ENCODE measurements at places on chromosomes 1 and 21.

- DNase-seq = no peak
Observed at GRCh38 chr1:52658795-52659194, 25.8 kb downstream of the SHISAL2A start.

GRCh38 chr1:227726924-227727599 lies 8.0 kb downstream of the JMJD4 start:
- no peak for DNase-seq

DNA sequence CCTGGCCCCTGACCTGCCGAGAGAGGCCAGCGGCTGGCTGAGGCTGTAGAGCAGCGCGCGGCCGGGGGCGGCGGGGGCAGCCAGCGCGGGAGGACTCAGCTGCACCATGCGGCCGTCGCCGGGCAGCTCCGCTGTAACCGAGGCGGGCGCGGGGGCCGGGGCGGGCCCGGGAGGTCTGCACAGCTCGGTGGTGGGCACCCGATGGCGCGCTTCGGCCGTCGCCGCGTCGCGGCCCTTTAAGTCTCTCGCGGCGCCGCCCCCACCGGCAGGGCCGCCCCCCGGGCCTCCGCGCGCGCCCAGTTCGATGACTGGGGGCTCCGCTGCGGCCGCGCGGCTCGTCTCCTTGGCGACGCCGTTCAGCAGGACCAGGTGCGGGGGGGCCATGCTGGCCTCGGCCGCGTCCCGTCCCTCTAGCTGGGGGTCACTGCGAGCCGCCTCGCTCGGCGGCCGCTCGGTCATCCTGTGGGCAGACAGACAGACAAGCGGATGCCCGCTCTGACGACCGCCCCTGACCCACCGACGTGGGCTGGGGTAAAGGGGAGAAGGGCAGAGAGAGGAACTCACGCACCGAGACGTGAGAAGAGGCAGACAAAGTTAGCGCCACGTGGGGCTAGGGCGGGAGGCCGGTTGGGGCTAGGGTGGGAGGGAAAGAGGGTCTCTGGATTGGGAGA lies 6.5 kb downstream of the TAL1 start:
- DNase-seq = no peak

DNA sequence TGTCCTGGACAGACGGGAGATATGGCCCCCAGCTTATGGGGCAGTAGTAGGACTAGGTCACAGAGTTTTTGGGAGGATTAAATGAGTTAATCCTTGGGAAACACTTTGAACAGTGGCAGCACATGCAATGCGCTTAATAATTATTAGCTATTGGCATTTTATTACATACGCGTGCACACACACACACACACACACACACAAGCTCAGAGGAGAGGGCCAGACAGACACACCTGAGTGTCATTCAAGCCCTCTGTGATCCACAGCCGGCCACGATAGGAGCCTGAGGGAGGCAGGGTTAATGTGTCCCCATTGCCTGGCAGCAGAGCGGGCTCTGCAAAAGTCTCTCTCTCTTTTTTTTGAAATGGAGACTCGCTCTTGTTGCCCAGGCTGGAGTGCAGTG lies 37.9 kb downstream of the EPHA2 start:
- DNase-seq = no peak

GRCh38 chr1:168832661-168833060 lies 103.7 kb upstream of the DPT start:
- no peak for DNase-seq

DNA sequence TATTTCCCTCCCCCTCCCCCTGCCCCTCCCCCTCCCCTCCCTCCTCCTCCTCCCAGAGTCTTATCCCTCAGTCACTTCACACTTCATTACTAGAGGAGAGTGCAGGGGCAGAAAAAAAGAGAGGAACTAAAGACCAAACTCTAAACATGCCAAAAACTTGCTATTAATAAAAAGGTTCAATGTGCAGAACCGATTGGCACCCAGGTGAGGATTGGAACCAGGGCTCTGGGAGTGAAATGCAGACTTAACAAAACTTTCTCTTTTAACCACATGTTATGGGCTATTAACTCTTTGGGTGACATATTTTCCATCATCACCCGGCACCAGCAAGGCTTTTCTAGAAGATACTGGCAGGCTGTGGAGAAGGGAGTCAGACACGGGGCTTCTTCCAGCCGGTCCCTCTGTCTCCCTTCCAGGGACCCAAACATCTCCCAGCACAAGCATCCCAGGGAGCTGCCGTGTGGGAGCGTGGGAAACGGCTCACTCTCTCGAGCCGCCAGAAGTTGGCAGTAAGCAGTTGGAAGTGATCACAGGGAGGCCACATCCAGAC lies 13.6 kb downstream of the NID1 start:
- no peak for DNase-seq

DNA sequence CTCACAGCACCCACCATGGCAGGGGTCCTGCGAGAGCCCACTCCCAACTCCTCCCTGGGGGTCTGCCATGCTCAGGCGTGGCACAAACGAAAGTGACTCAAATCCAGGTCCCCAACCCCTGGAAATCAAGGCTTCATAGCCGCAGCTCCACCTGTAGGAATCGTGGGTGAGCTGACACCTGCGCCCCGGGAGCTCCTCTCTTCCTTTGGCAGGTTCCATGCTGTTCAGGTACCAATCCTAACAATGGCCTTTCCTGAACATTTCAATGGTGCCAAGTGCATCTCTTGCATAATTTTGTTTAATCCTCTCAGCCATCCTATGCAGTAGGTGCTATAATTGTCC lies 28.9 kb upstream of the NPPB start:
- no peak for DNase-seq

- DNase-seq = no peak
Observed at GRCh38 chr1:26049531-26050247, 3.8 kb upstream of the SLC30A2 start.

DNA sequence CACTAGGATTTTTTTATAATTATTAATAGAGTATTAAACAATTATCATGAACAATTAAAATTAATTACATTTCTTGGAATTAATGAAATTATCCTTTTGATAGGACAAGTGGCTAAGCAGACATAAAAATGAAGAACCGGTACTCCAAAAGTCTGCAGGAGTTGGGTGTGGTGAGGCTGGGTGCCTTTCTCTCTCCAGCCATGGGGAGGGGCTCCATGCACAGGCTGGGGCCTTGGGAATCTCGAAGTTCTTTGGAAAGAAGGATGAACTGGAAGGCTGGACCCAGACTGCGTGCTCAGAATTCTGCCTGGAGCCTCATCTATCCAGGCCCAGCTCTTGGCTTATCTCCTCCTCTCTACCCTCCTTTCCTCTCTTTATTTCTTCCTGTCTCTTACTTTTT lies 94.1 kb downstream of the ACTL8 start:
- no peak for DNase-seq

- DNase-seq = no peak
Observed at GRCh38 chr1:237664348-237664747, 226.4 kb downstream of the ZP4 start.

- DNase-seq = no peak
Observed at GRCh38 chr1:43038232-43038935, 79.7 kb upstream of the SLC2A1 start.

- no peak for DNase-seq
Observed at GRCh38 chr1:228092342-228093049, 10.0 kb downstream of the ARF1 start.

All from stimulated activated CD4-positive, alpha-beta T cell treated with anti-CD3 and anti-CD28 coated beads, Interleukin-2, amount 100 ng/mL, for 4 hours (primary cell).